ENCODE measurements at places on chromosomes 2 and 18.
A peak's percentile ranks its signal among the peaks of the same experiment; 100 is the strongest.

DNA sequence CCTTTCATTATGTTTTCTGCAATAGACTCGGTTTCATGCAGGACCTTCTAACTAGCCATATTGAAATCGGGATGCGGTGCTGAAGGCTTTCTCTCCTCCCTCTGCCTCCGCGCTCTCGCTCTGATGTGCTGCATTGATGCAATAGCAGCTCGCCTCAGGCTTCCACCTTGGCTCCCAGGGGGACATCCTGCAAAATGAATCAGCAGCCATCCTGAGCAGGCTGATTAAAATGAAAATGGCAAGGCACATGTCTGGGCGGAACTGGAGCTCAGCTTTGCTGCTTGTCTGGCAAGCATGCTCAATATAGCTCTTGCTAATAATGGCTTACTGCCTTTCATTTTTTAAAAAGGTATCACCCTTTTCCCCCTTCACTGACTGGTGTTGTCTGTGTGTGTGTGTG, 806 bp upstream of the MYT1L start:
- DNase-seq, result no peak
- H3K27ac ChIP-seq, result no peak overlapping the region
- no peaks in the 10 kb centered on the region for H3K4me1 ChIP-seq
- no peaks in the 10 kb centered on the region for H3K36me3 ChIP-seq

DNA sequence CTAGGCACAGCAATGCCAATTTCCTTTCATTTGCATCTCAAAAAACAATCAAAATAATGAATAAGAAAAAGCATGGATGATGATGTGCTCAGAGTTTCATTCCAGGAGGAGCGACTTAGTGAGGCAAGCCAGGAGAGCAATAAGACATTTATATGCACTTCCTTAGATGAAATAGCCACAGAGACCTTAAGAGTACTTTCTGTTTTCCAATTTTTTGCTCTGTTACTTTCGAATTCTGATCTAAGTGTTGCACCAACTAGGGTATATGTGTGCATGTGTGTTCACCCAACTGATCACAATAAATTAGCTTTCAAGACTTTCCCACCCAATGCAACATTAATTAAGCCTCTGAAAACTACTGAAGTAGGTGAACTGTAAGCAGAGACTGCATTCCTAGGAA, 709 bp downstream of the RAB27B start:
- H3K27me3 ChIP-seq, result no peaks in the 10 kb centered on the region
- peak overlapping the region; percentile 58 for H3K4me3 ChIP-seq
- no peaks in the 10 kb centered on the region for H3K36me3 ChIP-seq
- H3K27ac ChIP-seq, result no peak overlapping the region
- DNase-seq, result no peak

- H3K36me3 ChIP-seq, result peaks cover 77% of the 10 kb centered on the region
- no peaks in the 10 kb centered on the region for H3K4me1 ChIP-seq
- H3K27me3 ChIP-seq, result no peaks in the 10 kb centered on the region
- DNase-seq, result no peak
- no peak overlapping the region for H3K27ac ChIP-seq
- H3K4me3 ChIP-seq, result no peak overlapping the region
These were observed 69.8 kb downstream of the NFATC1 start for GRCh38 chr18:79465392-79465991.

DNA sequence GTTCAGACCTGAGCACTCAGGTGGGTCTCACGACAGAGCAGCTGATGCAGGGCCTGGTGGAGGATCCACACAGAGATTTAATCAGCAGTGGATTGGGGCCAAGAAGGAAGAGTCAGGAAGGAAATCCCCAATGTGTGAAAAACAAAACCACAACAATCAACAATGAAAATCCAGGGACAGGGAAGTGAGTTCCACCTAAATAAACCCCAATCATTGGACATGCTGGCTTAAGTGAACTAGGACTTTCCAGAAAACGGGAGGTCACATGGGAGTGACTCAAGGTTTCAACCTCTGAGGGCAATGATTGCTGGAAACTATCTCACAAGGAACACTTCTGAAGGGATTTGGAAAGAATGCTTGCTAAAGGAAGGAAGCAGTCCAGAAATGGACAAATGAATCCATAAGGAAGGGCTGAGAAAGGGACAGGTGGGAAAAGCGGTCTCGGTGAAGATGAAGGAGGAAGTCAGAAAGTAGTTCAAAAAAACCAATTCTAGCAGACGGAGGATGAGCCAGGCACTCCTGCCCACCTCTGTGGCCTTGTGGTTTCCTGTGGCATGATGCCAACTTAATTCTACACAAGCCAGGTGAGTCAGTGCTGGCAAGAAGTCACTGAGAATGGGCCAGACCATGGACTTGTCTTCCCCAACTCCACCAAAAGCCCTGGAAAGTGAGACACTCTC, 15.4 kb upstream of the XDH start:
- no peaks in the 10 kb centered on the region for H3K4me1 ChIP-seq
- no peaks in the 10 kb centered on the region for H3K36me3 ChIP-seq
- H3K27ac ChIP-seq, result no peak overlapping the region
- DNase-seq, result no peak
- H3K4me3 ChIP-seq, result no peak overlapping the region
- H3K27me3 ChIP-seq, result no peaks in the 10 kb centered on the region

DNA sequence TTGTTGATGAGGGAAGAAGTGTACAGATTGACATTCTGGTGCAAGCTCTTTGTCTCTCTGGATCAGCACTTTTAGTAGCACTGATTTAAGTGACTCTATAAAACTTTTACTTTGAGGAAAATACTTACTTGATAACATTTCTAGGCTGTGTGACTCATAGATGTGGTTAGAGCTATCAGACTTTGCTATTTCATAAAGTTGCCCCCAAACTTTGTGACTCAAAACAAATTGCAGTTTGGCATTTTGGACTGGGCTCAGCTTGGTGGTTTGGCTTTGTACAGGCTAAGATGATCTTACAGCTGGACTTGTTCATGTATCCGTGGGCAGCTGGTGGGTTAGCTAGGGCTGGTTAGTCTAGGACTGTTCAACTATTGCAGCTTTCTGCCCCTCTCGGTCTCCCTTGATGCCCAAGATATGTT, 42.1 kb upstream of the GLS start:
- H3K4me3 ChIP-seq, result no peak overlapping the region
- no peaks in the 10 kb centered on the region for H3K36me3 ChIP-seq
- H3K27me3 ChIP-seq, result no peaks in the 10 kb centered on the region
- H3K4me1 ChIP-seq, result peaks cover 36% of the 10 kb centered on the region
- H3K27ac ChIP-seq, result peak overlapping the region; percentile 65
- no peak for DNase-seq

DNA sequence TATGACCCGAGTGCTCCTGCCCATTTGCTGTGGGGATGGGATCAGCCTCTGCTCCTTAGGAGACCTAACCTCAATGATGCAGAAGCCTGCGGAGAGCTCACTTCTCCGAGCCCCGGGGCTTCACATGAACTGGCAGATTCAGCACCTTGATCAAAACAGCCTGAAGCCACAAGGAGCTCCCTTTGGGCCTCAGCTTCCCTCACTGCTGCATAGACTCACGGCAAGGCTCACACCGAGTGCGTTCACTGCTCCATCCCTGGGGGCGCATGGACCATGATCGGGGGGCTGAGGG, 33.0 kb downstream of the CRACDL start:
- no peak overlapping the region for H3K27ac ChIP-seq
- no peaks in the 10 kb centered on the region for H3K27me3 ChIP-seq
- no peaks in the 10 kb centered on the region for H3K4me1 ChIP-seq
- peak; percentile 38 for DNase-seq
- H3K4me3 ChIP-seq, result no peak overlapping the region

DNA sequence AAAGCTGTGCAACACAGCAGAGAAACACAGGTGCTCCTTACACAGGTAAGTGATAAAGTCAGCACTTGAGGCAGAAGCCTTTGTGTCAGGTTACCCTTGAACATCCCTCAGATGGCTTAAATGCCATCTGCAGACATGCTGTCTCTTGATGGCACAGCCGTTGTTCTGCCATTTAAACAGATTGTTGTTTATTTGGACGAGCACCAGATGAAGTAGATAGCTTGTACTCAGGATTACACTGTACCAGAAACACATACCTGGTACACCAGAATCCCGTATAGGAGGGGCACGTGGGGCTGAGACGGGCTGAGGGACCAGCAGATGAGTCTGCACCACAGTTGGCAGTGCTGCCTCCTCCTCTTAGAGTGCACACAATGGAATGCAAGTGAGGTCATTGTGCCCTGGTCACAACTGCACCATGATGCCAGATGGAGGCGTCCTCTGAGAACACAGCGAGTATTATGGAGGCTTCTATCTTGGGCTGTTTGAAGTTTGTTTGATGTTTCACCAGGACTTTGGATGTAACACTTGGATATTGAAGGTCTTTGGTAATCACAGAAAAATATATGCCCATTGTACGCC, 143.0 kb downstream of the TANC1 start:
- no peak overlapping the region for H3K4me3 ChIP-seq
- no peaks in the 10 kb centered on the region for H3K36me3 ChIP-seq
- no peak for DNase-seq
- H3K27ac ChIP-seq, result no peak overlapping the region
- H3K27me3 ChIP-seq, result no peaks in the 10 kb centered on the region

DNA sequence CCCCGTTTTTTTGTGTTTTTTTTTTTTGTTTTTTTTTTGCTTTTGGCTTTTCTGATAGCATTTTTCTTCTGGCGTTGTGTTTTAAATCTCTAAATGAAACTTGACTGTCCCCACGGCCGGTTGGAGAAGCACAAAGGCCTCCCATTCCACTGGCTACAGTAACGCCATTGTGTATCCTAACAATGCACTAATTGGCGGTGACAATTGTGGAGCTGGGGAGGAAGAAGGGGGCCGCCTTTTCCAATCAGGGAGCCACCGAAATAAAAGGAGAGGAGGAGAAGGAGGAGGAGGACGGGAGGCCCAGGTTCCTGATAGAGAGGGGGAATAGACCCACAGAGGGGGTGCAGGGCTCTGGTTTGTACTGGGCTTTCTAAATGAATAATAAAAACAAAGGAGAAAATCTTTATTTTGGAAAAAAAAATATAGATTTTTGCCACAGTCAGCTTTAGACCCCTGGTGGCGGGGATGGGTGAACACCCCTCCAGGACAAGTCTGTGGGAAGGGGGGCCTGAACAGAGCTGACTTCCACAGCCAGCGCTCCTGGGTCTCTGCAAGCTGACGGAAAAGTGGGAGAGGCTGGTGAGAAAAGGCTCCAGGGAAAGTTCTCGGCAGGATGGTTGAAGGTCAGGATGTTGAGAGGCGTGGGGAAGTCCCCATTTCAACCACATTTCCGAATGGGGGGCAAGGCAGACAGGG, 43.7 kb upstream of the FZD5 start:
- H3K4me3 ChIP-seq, result no peak overlapping the region
- no peak overlapping the region for H3K27ac ChIP-seq
- no peak for DNase-seq
- H3K27me3 ChIP-seq, result no peaks in the 10 kb centered on the region
- H3K4me1 ChIP-seq, result no peaks in the 10 kb centered on the region

GRCh38 chr2:223588251-223588650, 13.9 kb downstream of the SCG2 start:
- DNase-seq, result no peak
- H3K4me3 ChIP-seq, result no peak overlapping the region
- no peak overlapping the region for H3K27ac ChIP-seq

DNA sequence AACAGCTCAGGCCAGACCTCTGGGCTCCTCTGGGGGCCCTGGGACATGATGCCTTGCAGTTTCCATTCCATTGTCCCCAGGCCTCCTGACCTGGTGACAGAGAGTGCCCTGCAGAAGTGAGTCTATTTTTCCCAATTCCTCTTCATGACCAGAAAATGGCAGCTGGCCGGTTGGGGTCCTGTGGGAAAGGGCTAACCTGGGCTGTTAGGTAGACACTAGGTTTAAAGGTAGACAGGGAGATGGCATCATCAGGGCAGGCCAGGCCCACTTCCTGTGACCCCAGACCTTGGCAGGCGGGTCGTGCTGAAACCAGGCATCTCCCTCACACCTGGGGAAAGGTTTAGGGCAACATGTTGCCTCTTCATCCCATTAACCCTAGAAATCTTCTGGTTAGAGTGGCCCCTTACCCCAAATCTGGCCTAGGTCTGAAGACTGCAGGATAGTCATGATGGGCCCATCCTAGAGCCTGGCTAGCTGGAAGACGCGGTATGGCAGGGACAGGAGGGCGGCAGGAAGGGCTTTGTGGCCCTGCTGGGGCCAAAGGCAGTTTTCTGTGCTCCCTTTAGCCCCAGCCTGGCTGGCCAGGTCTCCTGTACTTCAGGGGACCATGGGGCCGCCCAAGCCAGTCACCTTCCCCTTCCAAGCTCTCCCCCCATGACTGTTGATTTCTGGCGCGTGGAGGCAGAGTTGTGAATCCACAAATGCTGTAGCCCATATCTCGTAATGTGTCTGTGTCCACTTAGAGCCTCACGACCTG, 10.1 kb downstream of the POMC start:
- H3K27ac ChIP-seq, result no peak overlapping the region
- no peaks in the 10 kb centered on the region for H3K4me1 ChIP-seq
- no peak overlapping the region for H3K4me3 ChIP-seq
- DNase-seq, result no peak
- no peaks in the 10 kb centered on the region for H3K36me3 ChIP-seq
- no peaks in the 10 kb centered on the region for H3K27me3 ChIP-seq

DNA sequence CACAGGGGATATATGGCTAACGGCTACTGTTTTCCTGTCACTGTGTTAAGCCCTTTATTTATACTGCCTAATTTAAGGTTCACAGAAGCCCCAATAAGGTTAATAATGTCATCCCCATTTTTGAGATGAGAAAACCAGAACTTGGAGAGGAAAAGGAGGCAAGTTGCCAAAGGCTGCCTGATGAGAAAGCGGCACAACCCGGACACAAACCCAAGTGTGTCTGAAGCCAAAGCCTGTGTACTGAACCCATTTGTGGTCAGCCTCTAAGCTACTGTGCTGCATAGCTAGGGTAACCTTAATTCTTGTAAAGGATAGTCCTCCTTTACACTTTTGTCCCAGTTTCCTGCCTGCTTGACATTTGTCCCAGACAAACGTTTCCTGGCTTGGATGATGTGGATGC, 954.7 kb upstream of the FANCL start:
- no peaks in the 10 kb centered on the region for H3K27me3 ChIP-seq
- DNase-seq, result no peak
- H3K4me3 ChIP-seq, result no peak overlapping the region
- no peak overlapping the region for H3K27ac ChIP-seq
- no peaks in the 10 kb centered on the region for H3K36me3 ChIP-seq

DNA sequence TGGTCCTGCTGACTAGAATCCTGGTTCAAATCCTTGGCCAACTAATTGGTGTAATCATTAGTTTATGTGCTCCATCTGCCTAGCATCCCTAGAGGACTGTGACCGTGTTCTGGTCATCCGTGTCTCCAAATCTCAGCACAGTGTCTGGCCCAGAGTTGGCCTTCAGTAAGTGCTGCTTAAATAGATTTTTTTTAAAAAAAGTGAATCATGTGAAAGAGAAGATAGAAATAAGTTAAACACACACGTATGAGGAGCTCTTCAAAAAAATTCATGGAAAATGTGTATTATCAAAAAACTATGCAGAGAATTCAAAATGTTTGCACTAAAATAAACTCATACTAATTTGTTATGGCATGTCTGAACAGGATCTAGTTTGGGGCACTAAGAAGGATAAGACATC, 129.3 kb upstream of the TLK1 start:
- no peak overlapping the region for H3K4me3 ChIP-seq
- H3K36me3 ChIP-seq, result no peaks in the 10 kb centered on the region
- H3K27me3 ChIP-seq, result no peaks in the 10 kb centered on the region
- DNase-seq, result no peak

GRCh38 chr2:3033315-3033714, 344.3 kb downstream of the EIPR1 start:
- H3K36me3 ChIP-seq, result no peaks in the 10 kb centered on the region
- H3K27me3 ChIP-seq, result no peaks in the 10 kb centered on the region
- H3K27ac ChIP-seq, result no peak overlapping the region
- no peaks in the 10 kb centered on the region for H3K4me1 ChIP-seq

Data from ascending aorta (tissue), 2 donors.